OCI-M1 (cell line): ENCODE measurements at places on chromosomes 16 and 17.

GRCh38 chr17:81513372-81513752 lies 763 bp upstream of the ACTG1 start:
- DNase-seq = peak; percentile 44

GRCh38 chr17:16005636-16006035 lies 6.0 kb downstream of the TTC19 start:
- no peak for DNase-seq

GRCh38 chr16:30710971-30711370 lies 12.0 kb downstream of the SRCAP start:
- DNase-seq = no peak

- DNase-seq = peak; percentile 20
These were observed 6.2 kb downstream of the DNAJC7 start for GRCh38 chr17:42010898-42011516.

GRCh38 chr16:28879261-28879840 lies 1.1 kb downstream of the ATP2A1 start:
- no peak for DNase-seq

DNA sequence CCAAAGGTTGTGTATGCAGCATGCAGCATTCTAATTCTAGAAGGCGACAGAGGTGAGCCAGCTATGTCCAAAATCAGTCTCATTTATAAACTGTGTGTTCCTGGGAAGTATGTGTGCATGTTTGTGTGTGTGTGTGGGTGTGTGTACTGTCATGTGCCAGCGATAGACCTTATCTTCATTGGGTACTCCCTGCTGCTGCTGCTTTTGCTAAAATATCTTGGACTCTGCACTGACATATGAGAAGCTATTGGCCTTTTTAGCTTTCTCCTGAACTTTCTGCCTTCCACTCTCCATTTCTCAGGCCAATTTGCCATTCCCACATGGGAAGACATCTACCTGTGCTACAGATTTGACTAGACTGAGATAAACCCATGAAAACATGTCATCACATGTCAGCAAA lies 2.0 kb upstream of the LPO start:
- peak; percentile 20 for DNase-seq

- peak; percentile 53 for DNase-seq
These were observed 2.4 kb upstream of the PIK3R5 start for GRCh38 chr17:8967861-8968260.

- DNase-seq = no peak
These were observed 1.3 kb downstream of the METRN start for GRCh38 chr16:716200-716568.

- DNase-seq = no peak
These were observed 291.1 kb upstream of the IRX3 start for GRCh38 chr16:54577651-54578128.

GRCh38 chr17:76107509-76107908 lies 3.9 kb upstream of the EXOC7 start:
- peak; percentile 18 for DNase-seq

GRCh38 chr16:79411357-79411756 lies 189.2 kb downstream of the MAF start:
- DNase-seq = no peak

GRCh38 chr16:72443809-72444208 lies 271.9 kb upstream of the PMFBP1 start:
- no peak for DNase-seq

GRCh38 chr16:54405478-54405877 lies 118.9 kb upstream of the IRX3 start:
- no peak for DNase-seq

GRCh38 chr16:89392881-89393737 lies 97.3 kb downstream of the ANKRD11 start:
- DNase-seq = no peak

DNA sequence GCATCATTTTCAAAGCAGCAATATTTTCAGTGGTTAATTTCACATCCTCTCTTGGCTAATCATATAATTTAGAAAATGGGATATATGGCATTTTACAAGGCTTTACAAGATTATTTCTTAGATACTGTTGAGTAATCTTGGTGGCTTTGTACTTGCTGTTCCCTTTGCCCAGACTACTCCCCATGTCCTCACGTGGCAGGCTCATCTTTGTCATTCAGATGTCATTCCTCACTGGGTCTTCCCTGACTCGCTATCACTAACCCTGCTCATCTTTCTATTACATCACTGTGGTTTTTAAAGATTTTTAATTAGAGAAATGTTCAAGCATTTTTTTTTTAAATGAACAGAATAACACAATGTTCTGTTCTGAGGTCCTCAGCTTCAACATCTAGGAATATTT lies 240.0 kb upstream of the IRX5 start:
- DNase-seq = no peak

- DNase-seq = no peak
These were observed 301.7 kb upstream of the IRX5 start for GRCh38 chr16:54628796-54629625.
